CD14-positive monocyte (primary cell): ENCODE measurements at places on chromosomes 11 and 22. TPM values are rescaled to one million over a fixed set of nuclear protein-coding genes. Genes with fewer than 3 reads are reported as not detected.

Gene SLC29A2
- polyA plus RNA-seq, result not detected

Gene TMEM121B
- 1.4 TPM for polyA plus RNA-seq

Gene KCNJ5
- polyA plus RNA-seq, result not detected

Gene APOL3
- polyA plus RNA-seq, result 97.0 and 101 TPM in 2 replicates

Gene TMEM191C
- polyA plus RNA-seq, result 4.0 TPM

Gene ZBTB44
- 6.8 and 21.3 TPM in 2 replicates for polyA plus RNA-seq

Gene C22orf31
- not detected in 2 replicates for polyA plus RNA-seq

Gene PRRG4
- polyA plus RNA-seq, result 9.9 TPM

Gene DUSP8
- 0.06 and 0.61 TPM in 2 replicates for polyA plus RNA-seq

Gene SLC2A11
- polyA plus RNA-seq, result 1.3 TPM

- no peak for DNase-seq
Observed at GRCh38 chr11:59200423-59200746, 12.3 kb downstream of the MPEG1 start.

GRCh38 chr11:113045146-113045545 is 83.9 kb downstream of the NCAM1 start:
- DNase-seq, result no peak

DNA sequence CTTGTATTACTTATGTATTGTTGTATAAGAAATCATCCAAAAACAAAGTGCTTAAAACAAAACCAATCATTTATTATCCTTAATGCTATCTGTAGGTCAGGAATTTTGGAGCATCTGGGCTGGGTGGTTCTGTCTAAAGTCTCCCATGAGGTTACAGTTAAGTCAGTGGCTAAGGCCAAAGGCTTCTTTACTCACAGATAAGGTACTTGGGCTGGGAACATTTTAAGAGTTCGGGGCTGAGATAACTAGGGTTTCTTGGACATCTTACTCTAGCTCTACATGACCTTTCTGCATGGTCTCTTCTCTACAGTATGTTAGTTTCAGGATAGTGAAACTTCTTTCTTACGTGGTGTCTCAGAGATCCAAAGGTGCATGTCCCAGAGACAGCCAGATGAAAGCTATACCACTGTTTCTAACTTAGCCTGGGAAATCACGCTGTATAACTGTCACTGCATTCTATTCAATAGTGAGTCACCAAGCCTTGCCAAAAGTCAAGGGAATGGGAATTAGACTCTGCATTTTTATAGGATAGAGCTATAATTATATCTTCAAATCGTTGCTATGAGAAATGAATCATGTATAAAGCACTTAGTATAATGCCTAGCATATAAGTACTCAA is 29.6 kb downstream of the SOX6 start:
- no peak for DNase-seq

DNA sequence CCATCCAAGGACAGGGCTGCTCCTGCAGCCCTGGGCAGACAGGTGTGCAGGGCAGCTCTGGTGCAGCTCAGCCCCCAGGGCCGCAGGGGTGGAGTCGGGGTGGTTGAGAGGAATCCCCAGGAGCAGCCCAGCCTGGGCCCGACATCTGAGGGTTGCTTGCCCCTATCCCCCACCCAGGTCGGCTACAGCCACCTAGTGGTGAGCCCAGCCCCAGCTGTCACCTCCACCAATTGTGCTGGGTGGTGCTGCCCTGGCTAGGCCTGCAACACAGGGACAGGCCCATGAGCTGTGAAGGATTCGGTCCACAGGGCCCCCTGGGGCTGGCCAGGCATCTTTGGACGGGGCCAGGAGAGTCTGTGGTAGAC is 29.6 kb downstream of the RTN4R start:
- no peak for DNase-seq

GRCh38 chr11:110960167-110960566 is 247.9 kb upstream of the ARHGAP20 start:
- no peak for DNase-seq

- DNase-seq, result peak; percentile 71
Observed at GRCh38 chr22:37300551-37301017, 18.3 kb downstream of the CYTH4 start.

DNA sequence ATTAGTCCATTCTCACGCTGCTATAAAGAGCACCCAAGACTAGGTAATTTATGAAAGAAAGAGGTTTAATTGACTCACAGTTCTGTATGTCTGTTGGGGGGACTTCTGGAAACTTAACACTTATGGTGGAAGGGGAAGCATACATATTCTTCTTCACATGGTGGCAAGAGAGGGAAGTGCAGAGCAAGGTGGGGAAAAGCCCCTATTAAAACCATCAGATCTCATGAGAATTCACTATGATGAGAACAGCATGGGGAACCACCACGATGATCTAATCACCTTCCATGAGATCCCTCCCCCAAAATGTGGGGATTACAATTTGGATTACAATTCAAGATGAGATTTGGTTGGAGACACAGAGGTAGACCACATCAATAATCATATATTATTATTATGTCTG is 25.7 kb downstream of the CEP57 start:
- DNase-seq, result no peak

DNA sequence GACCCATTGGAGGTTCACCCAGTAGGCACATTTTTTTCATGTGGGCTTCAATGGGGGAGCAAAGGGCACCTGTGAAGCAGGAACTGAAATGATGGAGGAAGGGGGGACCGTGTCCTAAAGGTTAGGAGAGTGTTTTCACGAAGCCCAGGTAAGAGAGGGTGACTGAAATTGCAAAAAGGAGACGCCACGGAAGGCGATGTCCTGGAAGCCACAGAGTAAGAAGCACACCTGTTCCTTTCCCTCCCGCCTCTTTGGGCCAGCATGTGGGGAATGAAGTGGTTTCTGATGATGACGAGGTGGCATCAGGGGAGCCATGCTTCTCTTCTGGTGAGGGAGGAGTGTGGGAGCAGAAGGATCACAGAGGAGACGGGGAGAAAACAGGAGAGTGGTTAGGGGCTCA is 37.0 kb upstream of the MICAL2 start:
- DNase-seq, result no peak

GRCh38 chr11:69284081-69284511 is 9.9 kb upstream of the MYEOV start:
- no peak for DNase-seq

DNA sequence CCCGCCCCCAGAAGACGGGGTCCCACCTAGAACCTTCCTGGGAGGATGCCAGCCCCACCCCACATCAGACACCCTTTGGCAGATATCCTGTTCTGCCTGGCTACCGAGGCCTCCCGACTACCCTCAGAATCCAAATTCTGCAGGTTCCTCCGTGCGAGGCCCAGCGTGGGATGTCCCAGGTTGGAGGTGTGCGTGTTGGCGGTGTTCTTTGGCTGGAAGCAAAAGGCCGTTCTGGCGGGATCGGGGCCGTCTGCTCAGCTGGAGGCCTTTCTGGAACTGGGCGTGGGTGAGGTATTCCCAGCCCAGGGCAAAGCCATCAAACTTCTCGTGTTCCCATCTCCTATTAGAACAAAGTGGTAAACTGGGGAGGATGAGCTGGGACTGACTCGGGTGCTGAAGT is 32.6 kb downstream of the NUP50 start:
- DNase-seq, result no peak

DNA sequence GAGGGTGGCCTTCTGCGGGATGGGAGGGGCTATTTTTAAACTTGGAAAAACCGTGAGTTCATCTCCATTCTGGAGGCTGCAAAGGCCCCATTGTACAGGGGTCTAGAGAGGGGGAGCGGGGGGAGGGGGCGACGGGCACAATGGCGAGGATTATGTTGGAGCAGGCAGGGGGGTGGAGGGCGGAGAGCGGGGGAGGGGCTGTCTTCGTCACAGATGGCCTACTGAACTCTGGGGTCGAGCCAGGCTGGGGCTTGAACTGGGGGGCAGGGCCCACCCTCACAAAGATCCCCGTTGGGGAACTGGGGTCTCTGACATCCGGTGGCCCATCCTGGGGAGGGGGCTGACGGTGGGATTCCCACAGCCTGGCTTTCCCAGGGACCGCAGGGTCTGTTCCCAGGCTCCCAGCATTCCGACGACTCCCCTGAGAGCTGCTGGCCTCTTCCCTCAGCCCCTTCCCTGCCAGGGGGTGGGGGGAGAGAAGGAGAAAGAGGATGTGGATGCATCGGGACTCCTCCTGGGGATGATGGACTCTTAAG is 3.4 kb upstream of the MCAM start:
- peak; percentile 2 for DNase-seq

DNA sequence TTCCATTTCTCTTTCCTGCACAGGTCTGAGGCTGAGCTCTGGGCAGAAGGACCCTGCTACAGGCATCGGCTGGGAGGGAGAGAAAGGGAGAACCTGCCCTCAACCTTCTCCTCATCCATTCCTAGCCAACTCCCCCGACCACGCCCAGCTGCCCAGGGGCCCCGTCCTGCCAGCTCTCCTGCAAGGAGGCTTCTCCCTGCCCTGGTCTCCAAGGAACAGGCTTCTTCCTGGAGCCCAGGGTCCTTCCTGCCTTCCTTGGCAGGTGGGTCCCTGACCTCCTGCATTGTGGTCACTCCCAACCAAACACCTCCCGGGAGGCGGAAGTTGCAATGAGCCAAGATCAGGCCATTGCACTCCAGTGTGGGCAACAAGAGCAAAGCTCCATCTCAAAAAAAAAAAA is 12.5 kb upstream of the HMOX1 start:
- no peak for DNase-seq

GRCh38 chr11:8015753-8016239 is 28.7 kb downstream of the EIF3F start:
- DNase-seq, result no peak

DNA sequence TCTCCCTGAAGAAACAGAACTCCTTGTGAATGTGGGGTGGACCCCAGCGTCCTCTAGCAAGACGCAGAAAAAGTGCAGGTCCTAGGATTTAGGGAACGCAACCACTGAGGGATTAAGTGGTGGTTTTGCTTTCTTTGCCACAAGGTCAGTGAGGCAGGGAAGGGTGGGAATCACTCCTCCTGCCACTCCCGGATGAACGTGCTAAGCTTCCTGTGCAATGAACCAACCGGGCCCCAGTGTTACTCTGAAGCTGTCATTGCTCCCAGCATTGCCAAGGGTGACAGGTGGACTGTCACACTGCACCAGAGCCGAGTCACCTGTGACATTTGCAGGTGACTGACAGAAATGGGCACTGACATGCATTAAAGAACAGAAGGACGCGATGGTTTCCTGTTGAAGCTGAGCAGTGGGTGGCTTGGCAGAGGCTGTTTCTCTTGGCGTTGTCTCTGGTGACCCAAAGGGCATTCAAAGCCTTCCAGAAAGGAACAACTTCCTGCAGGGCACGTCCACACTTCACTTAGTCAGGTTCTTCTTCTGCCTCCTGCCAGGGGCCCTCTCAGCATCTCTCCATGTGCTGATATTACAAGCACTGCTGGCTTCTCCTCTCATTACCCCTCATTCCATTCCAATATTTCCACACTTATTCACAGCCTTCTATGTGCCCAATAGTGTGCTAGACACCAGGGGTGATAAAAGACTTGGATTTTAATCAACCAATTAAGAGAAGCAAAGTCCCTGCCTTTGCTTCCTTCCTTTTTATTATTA is 9.7 kb downstream of the KIRREL3 start:
- no peak for DNase-seq

GRCh38 chr22:32336121-32336603 is 21.5 kb upstream of the RFPL3 start:
- no peak for DNase-seq

DNA sequence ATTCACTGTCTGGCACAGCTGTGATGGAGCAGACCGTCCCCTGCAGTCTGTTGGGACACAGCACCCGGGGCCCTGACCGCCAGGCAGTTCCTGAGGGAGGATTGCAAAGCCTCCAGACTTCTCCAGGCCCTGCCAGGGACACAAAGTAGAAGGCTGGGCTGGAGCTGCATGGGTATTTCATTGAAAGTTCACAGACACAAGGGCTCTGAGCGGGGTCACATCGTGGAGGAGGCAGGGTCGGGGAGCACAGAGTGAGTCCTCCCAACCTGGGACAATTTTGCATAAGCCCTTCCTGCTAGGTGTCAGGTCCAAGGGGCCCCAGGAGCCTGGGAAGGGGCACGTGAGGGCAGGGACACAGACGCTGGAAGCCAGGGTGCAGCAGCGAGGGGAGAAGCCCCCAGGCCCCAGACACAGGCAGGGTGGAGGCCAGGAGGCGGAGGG is 15.7 kb downstream of the IFITM10 start:
- DNase-seq, result no peak

- no peak for DNase-seq
Observed at GRCh38 chr11:40100781-40101180, 1358.7 kb downstream of the LRRC4C start.

GRCh38 chr11:1728931-1729691 is 21.3 kb downstream of the IFITM10 start:
- DNase-seq, result no peak

GRCh38 chr11:133366147-133366546 is 166.2 kb downstream of the OPCML start:
- no peak for DNase-seq

DNA sequence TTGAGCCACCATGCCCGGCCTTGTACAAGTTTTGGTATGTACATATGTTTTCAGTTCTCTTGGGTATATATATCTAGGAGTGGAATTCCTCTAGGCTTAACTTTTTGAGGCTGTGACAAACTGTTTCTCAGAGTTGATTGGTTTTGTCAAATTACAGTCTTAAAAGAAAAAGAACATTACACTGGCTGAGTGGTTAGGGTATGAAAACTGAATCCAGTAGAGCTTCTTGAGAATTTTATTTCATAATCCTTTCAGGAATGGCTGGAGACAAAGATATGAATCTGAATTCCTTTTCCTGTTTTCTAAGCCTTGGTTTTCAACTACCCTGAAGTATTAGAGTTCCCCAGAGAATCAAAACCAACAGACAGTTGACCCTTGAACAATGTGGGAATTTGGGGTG is 6.5 kb downstream of the METTL15 start:
- no peak for DNase-seq

- DNase-seq, result no peak
Observed at GRCh38 chr11:119885861-119886567, 157.0 kb upstream of the NECTIN1 start.

GRCh38 chr11:2409126-2409525 is 8.6 kb downstream of the TSSC4 start:
- no peak for DNase-seq
